ENCODE measurements at places on chromosomes 3 and 15.
A peak's percentile ranks its signal among the peaks of the same experiment; 100 is the strongest.

DNA sequence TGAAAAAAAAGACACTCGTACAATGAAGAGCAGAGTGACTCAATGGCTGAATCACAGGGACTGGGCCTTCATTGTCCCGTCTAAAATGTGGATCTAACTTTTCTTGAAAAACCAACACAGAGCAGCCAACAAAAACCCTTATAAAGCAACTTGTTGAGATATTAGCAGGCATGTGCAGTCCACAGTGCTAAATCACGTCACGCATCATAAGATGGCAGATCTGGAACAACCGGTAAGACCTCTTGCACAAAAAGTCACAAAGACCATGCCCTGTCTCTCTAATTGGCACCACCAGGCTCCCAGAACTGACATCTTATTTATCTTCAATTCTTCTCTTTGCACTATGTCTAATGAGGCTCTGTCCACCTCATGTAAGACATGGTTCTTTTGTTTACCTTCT, 177.0 kb downstream of the MAGI1 start:
- no peak for DNase-seq

DNA sequence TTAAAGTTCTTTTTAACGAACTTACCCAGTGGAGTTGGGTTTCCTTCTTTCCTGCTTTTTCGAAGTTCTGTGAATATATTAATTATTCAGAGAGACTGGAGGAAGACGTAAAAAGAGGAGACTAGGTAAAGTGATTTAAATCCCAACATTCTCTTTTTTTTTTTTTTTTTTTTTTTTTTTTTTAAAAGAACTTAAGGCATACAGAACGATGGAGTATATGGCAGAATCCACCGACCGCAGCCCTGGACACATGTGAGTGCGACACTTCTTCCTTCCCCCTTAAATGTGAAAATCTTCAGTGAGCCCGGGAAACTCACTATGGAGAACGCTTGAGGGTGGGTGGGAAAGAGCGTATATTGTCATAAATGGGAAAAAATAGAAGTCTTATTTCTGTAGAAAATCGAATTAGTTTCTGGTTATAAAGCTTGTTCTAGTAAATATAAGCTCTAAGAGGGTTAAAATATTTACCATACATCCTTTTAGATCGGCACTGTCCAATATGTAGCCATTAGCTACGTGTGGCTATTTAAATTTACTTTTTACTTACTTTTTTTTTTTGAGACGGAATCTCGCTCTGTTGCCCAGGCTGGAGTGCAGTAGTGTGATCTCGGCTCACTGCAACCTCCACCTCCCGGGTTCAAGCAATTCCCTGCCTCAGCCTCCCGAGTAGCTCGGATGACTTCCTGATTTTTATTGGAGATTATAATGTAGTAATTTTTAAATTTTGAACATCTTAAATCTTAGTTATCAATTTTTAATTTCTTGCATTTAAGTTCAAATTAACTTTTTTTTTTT, 892 bp downstream of the NMD3 start:
- DNase-seq, result no peak

DNA sequence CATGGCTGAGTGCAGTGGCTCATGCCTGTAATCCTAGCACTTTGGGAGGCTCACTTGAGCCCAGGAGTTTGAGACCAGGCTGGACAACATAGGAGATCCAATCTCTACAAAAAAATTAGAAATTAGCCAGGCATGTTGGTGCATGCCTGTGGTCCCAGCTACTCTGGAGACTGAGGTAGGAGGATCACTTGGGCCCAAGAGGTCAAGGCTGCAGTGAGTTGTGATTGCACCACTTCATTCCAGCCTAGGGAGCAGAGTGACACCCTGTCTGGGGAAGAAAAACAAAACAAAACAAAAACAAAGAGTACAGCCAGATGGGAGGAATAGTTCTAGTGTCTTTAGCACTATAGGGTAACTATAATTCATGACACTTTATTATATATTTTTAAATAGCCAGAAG, 26.2 kb upstream of the COMMD4 start:
- no peak for DNase-seq

- no peak for DNase-seq
These were observed 40.9 kb upstream of the EPHB1 start for GRCh38 chr3:134753999-134754742.

GRCh38 chr3:190581041-190581541, 67.2 kb downstream of the IL1RAP start:
- no peak for DNase-seq

GRCh38 chr15:93897377-93897776, 334.0 kb upstream of the MCTP2 start:
- DNase-seq, result no peak

DNA sequence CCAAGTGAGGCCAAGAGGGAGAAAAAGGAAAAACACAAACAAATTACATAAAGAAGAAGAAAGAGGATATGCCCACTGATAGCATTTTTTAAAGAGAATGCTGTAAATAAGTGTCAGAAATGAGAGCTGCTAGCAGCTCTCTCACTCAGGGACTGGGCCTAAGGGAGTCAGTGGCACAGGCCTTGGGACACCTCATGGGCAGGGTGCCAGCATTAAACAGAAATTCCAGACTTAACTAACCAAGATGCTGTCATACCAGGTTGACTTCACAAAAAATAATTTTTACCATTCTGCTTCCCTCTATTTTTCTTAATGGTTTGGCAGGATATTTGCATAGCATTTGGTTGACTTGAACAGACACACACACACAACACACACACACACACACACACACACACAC, 92.3 kb upstream of the ADAMTSL3 start:
- no peak for DNase-seq

- no peak for DNase-seq
These were observed 135.8 kb upstream of the ANKRD28 start for GRCh38 chr3:15933439-15934139.

- DNase-seq, result no peak
These were observed 4.8 kb upstream of the PLCB2 start for GRCh38 chr15:40312370-40313158.

GRCh38 chr3:40068636-40069035, 240.9 kb upstream of the EIF1B start:
- no peak for DNase-seq

DNA sequence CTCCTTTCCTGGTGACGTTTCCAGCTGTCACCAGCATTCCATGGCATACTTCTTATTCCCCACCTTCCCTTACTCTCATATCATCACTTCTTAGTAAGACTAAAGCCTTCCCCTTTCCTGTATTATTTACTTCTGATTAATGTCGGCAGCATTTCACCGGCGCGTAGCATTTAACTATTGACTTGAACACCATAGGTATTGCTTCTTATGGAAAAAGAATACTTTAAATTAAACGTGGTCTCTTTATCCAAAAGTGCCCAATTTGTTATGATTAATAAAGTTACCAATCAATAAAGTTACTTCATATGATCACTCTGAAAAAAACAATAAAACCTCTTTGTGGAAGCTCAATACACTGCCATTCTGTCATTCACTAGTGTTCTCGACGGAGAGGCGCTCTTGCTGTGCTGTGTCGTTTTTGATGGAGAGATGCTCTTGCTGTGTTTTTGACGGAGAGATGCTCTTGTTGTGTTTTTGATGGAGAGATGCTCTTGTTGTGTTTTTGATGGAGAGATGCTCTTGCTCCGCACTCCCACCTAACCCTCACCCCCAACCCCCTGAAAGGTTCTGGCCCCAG, 165.0 kb downstream of the XXYLT1 start:
- no peak for DNase-seq

DNA sequence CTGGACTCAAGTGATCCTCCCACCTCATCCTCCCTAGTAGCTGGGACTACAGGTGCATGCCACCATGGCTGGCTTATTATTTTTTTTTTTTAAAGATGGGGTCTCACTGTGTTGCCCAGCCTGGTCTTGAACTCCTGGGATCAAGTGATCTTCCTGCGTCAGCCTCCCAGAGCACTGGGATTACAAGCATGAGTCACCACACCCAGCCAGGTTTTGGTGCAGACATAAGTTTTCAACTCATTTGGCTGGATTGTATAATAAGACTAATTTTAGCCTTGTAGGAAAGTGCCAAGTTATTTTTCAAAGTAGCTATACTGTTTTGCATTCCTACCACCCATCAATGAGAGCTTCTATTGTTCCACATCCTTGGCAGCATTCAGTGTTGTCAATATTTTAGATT, 32.1 kb downstream of the BUB1B start:
- DNase-seq, result no peak

DNA sequence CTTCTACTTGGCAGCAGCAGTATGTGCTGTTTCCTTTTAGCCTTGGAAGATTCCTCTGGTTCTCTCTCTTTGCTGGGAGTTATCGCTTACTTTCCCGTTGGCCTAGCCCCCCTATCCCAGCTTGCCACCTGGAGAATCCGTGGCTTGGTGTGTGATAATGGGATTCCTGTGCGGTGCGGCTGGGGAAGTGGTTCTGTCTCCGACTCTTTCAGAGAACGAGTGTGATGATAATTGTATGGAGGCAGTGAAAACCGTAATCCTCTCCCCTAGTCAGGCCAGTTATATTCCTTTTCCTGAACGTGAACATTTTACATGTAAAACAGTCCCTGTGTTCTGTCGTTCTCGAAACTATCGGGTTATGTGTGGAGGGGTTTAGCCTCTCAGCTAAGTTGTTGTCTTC, 300.1 kb upstream of the C2CD4B start:
- DNase-seq, result peak; percentile 72

DNA sequence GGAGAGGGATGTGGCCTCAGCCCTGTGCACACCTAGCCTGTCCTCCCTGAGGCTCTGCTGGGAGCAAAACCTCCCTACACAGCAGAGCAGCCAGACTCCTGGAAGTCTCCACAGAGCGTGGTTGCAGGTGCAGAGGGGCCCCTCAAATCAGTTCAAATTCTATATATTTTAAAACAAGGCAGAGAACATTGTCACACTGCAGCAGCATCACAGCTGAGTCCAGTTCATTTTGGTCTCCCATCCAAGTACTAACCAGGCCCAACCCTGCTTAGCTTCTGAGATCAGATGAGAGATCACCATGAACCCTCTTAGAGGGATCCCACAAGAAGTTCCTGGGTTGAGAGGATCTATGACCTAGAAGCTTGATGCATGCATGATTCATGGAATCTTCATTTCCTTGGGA, 331.0 kb upstream of the RGMA start:
- DNase-seq, result no peak

- DNase-seq, result no peak
These were observed 526.7 kb upstream of the NAALADL2 start for GRCh38 chr3:174332391-174332790.

DNA sequence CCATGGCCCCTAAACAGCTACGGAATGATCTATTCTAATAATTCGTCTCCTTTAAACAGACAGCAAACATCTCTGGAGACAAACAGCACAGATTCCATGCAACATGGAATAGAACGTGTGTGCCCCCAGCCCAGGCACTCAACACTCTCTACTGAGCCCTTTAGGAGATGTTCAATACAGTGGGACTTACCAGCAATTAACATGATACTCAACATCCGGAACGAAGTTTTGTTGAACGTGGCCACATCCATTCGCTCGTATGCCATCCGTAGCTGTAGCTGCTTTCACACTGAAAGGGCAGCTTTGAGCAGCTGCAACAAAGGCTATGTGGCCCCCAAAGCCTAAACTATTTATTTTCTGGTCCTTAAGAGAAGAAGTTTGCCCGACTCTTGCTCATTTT, 3.5 kb downstream of the ADAMTS17 start:
- DNase-seq, result no peak

GRCh38 chr15:64153480-64154367, 2.2 kb downstream of the SNX22 start:
- peak; percentile 99 for DNase-seq

GRCh38 chr3:37453393-37454389, 279.3 kb upstream of the LRRFIP2 start:
- no peak for DNase-seq

DNA sequence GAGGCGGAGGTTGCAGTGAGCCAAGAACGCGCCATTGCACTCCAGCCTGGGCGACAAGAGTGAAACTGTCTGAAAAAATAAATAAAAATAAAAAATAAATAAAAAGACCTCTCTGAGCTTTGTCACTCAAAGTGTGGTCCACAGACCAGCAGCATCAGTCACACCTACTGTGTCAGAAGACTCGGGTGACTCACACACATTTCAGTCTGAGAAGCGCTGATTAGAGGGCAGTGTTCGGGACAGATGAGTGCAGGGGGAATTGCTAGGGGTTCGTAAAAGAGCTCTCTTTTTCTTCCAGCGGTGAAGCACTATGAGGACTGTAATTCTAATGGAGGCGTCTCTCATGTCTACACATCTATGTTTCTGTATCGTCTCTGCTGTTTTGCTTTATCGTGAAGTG, 5.7 kb downstream of the PODXL2 start:
- DNase-seq, result no peak

GRCh38 chr3:178584722-178585380, 48.6 kb downstream of the KCNMB2 start:
- no peak for DNase-seq

DNA sequence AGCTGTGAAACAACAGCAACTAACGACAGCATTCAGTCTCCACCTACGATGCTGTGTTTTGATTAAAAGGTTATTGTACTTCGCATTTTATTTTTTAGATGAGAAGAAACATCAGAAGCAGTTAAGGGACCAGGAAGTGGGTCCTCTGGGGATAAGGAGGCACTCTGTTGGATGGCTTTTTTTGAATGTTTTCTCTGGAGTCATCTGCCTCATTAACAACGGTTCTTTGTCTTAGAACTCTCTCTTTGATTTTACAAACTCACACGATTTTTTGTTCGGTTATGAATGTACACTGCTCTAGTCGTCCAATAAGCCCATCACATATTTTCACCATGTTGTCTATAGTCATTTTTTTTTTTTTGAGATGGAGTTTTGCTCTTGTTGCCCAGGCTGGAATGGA, 36.0 kb upstream of the ARPIN start:
- no peak for DNase-seq

DNA sequence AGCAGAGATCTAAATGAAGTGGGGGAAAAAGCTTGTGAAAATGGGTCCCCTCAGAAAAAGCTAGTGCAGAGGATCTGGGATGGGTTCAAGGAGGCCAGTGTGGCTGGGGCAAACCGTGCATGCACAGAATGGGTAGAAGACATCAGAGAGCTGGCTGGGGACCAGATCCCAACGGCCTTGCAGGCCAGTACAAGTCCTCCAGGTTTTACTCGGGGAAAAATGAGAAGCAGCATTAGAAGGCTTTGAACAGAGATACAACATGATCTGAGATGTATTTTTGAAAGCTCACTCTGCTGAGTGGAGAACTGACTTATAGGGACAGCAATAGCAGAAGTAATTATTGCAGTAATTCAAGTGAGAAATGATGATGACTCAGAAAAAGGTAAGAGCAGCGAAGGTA, 114.5 kb downstream of the HERC1 start:
- DNase-seq, result no peak

All from HAP-1 (cell line).